ENCODE measurements at places on chromosomes 2 and 18.

GRCh38 chr2:176639671-176640070 lies 370.4 kb downstream of the MTX2 start:
- no peak for DNase-seq

DNA sequence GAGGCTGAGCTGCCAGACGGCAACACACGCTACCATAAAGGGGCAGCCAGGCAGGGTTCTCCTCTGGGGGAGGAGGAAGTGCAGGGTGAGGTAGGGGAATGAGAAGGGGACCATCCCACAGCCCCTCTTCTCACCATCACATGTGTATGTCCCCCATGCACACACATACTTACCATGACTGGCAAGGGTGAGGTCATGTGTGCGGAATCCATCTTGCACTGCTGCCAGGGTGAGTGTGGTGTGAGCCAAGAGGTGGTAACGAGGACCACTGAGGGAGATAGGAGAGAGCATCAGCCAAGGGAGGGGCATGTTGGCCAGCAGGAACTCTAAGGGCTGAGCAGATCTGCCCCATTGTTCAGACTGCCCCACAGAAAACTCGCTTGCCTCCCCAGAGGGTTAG lies 7.1 kb downstream of the WDR54 start:
- no peak for DNase-seq

GRCh38 chr2:191638079-191638801 lies 39.7 kb upstream of the NABP1 start:
- DNase-seq: no peak

GRCh38 chr18:21051620-21052019 lies 60.0 kb downstream of the ROCK1 start:
- no peak for DNase-seq

- no peak for DNase-seq
These were observed 45.8 kb upstream of the PDK1 start for GRCh38 chr2:172510088-172510487.

DNA sequence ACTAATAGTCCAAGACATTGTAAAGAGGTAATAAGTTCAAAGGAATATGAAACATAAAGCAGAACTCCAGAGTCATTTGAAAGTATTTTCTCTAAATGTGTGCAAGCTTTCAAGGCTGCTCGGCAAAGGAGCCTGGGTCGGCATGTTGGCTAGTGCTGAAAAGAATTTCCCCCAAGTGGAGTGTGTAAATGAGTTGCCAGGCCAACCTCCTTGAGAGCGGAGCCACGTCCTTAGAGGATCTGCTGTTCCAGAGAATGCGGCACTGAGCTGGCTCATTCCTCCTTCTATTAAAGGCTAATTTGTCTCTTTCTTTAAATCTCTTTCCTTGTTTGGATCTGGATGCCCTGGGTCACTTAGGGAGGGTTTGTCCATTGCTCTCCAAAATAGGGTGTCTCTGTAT lies 127.5 kb downstream of the RDH14 start:
- DNase-seq: no peak

DNA sequence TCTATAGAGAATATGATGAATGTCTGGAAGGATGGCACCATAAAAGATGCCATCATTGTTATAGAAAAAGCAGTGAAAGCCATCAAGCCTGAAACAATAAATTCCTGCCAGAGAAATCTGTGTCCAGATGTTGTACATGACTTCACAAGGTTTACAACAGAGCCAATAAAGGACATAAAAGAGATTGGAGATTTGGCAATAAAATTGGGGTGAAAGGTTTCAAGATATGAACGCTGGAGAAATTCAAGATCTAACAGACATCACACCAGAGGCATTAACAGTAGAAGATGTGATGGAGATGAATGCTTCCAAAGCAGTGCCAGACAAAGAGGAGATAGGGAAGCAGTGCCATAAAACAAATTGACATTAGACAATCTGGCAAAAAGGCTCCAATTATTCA lies 518.8 kb upstream of the ACVR2A start:
- DNase-seq: no peak

DNA sequence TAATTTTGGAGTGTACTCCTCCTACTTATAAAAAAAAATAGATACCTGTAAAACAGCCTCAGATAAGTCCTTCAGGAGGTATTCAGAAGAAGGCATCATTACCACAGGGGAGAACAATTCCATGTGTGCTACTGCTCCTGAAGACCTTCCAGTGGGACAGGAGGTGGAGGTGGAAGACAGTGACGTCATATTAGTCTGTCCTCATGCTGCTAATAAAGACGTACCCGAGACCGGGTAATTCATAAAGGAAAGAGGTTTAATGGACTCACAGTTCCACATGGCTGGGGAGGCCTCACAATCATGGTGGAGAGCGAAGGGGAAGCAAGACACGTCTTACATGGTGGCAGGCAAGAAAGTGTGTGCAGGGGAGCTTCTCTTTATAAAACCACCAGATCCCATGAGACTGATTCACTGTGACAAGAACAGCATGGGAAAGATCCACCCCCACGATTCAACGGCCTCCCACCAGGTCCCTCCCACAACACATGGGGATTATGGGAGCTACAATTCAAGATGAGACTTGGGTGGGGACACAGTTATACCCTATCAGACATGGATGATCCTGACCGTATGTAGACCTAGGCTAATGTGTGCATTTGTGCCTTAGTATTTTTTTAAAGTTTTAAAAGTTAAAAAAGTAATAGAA lies 98.4 kb downstream of the NDUFA10 start:
- DNase-seq: no peak

DNA sequence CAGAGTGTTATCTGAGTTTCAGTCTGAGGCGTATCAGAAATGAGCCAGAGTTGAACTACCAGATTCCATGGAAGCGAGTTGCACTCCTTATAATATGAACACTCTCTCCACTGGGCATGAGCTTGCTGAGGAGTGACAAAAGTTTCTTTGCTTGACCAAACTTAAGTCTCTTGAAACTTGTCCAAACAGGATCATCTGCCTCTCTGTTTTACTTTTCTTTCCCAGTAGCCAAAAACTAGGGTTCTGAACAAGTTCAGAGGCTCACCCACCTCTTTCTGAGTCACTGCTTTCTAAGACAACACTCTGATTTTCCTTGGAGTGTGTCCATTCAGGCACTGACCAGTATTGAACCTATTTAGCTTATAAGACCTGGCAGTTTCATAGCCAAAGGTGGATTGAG lies 233.2 kb upstream of the TCF4 start:
- DNase-seq: no peak

DNA sequence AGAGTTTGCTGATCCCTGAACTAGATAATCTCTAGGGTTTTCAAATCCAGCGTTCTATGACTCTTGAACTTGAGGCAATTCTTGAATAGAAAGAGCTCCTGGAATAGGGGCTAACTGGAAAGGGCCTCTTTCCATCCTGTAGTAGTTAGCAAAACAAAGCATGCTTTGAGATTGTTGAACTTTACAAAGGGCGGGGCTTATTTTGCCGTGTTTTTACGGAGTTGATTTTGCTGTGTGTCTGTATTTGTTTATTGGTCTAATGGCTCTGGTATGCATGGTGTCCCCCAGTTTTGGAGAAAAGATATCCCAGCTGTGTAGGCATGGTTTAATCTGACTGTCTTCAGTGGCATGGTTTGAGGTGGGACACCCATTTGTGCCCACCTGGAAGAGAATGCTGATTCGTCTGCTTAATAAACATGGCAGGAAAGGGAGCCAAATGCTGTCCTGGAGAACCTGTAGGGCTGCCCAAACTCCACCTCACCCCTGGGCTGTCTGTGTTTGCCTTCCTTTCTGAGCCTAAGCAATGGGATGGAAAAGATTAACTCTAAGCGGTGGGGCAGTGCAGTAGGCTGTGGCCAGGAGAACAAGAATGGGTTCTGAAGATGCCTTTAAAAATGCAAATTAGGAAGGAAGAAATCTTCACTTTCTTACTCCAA lies 74.1 kb upstream of the FOSL2 start:
- DNase-seq: no peak

GRCh38 chr2:65231892-65232477 lies 4.4 kb downstream of the ACTR2 start:
- DNase-seq: no peak

GRCh38 chr2:172095905-172096625 lies 6.6 kb downstream of the DLX2 start:
- no peak for DNase-seq

DNA sequence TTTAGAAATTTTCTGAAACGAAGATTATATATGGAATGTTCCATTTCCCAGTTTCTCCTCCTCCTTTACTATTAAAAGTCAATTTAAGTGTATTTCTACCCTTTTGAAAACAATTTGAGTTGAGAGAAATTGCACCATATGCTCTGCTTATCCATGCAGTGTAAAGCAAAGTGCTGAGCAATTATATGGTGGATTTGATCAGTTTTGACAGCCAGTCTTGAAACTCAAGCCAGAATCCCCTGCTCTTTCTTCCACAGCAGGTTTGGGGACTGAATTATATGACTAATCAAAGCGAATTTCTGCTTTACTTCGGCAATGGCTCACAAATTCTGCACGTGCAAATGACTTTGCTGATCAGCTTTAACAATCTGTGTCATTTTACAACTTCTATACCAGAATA lies 1183.6 kb downstream of the LRP1B start:
- DNase-seq: no peak

- DNase-seq: no peak
These were observed 801.4 kb upstream of the ZEB2 start for GRCh38 chr2:145321344-145321743.

GRCh38 chr2:112623913-112624777 lies 21.6 kb upstream of the SLC20A1 start:
- DNase-seq: peak; percentile 59

GRCh38 chr18:7147399-7147798 lies 29.8 kb upstream of the LAMA1 start:
- DNase-seq: no peak

DNA sequence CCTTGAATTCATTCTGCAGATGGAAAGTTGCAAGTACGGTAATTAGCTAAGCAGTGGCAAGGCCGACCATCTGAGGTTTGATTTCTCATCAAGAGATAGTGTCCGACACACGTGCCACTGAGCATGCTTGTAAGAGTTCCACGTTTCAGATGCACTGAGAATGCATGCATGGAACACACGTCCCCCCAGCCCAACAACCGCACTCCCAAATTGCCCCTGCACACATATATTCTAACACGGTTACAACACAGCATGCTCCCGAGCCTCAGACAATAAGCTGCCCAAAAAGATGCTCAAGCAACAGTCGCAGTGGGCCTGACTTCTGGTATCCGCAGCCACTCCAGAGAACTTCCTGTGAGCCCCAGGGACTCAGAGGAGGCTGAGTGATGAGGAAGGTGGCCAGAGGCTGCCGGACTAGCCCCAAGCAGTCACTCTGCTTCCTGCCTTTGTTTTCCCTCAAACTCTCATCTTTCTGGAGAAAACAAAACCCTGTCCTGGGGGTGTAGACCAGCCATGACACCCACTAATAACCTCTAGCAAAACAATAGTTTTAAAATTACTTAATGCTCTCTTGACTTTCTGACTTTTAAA lies 204.0 kb downstream of the TGIF1 start:
- DNase-seq: no peak

GRCh38 chr18:23992089-23992940 lies 22.2 kb upstream of the TTC39C start:
- no peak for DNase-seq

DNA sequence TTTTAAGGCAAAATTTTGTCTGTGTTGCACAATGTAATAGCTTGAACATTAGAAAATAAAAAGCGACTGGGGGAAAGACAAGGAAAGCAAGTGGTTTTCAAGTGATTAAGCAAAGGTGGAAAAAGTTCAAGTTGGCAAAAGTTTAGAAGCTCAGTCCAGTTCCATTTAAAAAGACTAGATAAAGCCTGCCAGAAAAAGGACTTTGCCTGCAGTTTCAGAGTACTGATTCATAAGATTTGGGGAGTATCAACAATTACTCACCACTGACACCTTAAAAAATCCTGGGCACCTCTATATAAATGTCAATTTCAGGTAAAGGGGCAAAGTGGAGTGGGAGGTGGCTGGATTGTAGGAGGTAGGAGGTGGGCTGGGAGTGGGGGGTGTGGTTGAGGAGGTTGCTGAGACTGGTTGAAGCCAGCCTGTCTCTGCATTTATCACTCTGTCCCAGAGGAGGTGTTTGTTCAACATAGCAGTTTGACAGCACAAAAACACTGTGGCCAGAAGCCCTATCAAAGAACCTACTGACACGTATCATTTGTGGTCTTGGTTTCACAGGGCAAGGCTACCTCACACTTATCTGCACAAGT lies 14.6 kb downstream of the ZEB2 start:
- DNase-seq: no peak

GRCh38 chr18:69946608-69947155 lies 991 bp downstream of the CD226 start:
- no peak for DNase-seq

GRCh38 chr2:194352505-194352904 lies 1304.5 kb upstream of the SLC39A10 start:
- no peak for DNase-seq

- peak; percentile 61 for DNase-seq
These were observed 6.1 kb upstream of the GPC1 start for GRCh38 chr2:240429341-240429871.

DNA sequence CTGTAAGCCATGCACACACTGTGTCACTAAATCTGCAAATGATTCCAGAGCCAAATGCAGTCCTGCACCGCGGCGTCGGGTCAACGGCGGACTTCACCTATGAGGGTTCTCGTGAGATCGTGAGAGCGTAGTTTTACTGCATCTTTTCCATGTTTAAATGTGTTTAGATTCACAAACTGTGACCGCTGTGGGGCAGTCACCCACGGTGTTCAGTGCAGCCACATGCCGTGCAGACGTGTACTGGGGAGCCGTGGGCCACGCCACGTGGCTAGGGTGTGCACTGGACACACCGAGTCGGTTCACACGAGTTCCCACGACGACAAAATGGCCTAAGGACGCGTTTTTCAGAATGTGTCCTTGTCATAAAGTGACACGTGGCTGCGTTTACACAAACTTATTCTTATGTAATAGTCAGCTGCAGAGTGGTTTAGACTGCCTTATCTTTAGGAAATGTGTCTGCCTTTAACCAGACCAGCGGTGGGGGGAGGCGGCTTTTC lies 34.1 kb downstream of the NFATC1 start:
- DNase-seq: no peak

DNA sequence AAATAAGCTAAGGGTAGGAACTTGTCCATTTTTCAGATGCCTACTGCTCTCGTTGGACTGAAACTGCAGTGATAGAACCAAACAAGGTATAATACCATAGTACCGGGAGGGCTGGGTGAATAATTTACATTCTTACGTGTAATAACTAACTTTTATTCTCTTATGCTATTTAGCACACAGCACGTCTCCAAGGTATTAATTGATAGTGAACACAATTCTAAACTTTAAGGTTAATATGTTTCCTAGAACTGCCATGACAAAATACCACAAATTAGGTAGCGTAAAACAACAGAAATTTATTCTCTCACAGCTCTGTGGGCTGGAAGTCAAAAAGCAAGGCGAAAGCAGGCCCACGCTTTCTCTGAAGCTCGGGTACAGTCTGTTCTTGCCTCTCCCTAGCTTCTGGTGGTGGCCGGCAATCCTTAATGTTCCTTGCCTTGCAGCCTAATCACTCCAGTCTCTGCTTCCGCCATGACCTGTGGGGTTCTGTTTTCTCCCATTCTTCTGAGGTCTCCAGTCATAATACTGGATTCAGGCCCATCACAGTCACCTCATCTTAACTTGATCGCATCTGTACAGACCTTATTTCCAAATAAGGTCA lies 5.6 kb upstream of the BCL2 start:
- DNase-seq: no peak

All from MM.1S (cell line).